ENCODE measurements at places on chromosomes 7 and 10.

GRCh38 chr10:21953585-21954057, 49.9 kb downstream of the DNAJC1 start:
- peak; percentile 72 for DNase-seq

DNA sequence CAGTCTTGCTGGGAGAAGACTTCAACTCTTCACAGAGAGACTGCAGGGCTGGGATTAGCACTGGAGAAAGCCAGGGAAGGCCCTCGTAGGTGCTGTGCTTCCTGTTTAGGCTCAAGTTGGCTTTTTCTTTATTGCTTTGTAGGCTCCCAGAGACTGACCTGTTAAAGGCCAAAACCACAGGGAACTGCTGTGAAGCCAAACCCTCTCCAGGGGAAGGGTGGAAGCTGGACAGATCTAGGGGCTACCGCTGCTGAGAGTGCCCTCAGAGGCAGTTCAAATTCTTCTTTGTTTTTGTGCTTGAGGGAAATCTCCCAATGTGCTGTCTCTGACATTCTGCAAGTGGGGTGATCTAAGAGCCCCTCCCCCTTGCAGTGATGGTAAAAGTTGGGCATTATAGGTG, 198.4 kb downstream of the CNTNAP2 start:
- peak; percentile 3 for DNase-seq

- peak; percentile 89 for DNase-seq
Measured at GRCh38 chr7:157404845-157405481, 68.2 kb downstream of the DNAJB6 start.

GRCh38 chr7:71905821-71906220, 506.3 kb downstream of the CALN1 start:
- no peak for DNase-seq

DNA sequence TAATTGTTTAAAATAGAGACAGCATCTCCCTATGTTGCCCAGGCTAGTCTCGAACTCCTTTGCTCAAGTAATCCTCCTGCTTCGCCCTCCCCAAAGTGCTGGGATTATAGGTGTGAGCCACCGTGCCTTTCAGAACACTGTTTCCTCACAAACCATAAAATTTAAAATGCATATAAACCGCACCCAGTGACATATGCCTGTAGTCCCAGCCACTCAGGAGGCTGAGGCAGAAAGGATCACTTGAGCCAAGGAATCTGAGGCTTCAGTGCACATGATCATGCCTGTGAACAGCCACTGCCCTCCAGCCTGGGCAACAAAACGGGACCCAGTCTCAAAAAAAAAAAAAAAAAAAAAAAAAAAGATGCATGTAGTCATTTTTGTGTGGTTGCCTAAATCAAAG, 36.8 kb downstream of the ACBD5 start:
- DNase-seq, result no peak

GRCh38 chr7:131109759-131110296, 217.8 kb upstream of the MKLN1 start:
- DNase-seq, result peak; percentile 80

GRCh38 chr7:142887282-142888015, 1.9 kb upstream of the TRPV6 start:
- no peak for DNase-seq

- DNase-seq, result peak; percentile 79
Measured at GRCh38 chr10:49161411-49161997, 26.7 kb downstream of the TMEM273 start.

DNA sequence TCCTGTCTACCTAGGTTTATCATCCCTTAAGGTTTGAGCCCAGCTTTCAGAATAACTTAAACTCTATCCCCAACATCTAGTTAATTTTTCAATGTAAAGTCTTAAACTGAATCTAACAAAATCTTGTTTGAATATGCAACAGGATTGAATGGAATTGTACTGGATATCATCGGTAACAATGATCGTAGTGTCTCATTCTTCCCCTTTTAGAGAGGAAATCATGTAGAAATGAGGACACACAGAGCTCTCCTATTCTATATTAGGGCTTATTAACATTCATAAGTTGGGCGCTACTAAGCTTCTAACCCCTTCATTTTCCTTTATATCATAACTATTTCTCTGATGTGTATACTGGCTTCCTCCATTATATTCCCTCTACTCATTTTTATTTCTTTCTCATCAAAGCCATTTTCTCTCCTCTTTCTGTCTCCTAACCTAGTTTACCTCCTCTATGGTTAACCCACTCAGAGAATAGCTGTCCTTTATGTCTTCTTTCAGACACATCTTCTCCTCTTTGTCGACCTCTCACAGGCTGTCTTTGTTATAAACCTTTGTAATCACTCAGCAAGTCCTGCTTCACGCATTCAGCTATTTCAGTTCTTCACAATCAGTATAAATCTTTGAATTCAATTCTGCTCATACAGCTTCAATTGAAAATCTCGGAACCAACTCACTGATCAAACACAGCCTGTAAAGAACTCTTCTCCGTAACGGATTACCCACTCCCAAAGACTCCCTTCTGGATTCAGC, 1019.0 kb upstream of the C7orf33 start:
- no peak for DNase-seq

DNA sequence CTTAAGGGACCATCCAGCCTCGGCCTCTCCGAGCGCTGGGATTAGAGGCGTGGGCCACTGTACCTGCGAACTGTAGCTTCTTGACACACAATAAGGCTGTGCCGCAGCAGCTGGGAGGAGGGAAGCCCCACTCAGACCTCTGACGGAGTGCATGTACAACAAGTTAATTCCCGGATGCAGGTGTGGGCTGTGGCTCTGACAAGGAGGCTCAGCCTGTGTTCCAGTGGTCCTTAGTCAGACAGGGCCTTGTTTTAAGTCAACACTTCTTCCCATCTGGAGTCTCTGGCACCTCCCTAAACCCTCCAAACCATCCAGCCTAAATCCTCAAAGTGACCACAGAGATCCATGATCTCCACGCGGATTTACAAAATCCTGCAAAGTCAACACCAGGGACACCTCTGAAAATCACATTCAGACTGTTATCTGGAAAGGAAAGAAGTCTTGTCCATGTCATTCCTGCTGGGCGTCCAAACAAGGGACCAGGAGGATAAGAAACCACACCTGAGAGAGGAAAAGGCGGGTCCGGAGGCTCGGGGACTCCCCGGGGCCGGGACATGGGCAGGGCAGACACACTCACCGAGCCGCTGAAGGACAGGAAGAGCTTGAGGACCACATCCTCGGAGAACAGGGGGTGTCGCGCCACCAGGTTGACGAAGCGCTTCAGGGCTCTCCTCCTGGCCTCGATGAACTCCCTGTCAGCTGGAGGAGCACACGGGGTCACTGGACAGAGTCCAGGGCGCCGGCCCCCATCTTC, 29.4 kb downstream of the NUDT1 start:
- no peak for DNase-seq

DNA sequence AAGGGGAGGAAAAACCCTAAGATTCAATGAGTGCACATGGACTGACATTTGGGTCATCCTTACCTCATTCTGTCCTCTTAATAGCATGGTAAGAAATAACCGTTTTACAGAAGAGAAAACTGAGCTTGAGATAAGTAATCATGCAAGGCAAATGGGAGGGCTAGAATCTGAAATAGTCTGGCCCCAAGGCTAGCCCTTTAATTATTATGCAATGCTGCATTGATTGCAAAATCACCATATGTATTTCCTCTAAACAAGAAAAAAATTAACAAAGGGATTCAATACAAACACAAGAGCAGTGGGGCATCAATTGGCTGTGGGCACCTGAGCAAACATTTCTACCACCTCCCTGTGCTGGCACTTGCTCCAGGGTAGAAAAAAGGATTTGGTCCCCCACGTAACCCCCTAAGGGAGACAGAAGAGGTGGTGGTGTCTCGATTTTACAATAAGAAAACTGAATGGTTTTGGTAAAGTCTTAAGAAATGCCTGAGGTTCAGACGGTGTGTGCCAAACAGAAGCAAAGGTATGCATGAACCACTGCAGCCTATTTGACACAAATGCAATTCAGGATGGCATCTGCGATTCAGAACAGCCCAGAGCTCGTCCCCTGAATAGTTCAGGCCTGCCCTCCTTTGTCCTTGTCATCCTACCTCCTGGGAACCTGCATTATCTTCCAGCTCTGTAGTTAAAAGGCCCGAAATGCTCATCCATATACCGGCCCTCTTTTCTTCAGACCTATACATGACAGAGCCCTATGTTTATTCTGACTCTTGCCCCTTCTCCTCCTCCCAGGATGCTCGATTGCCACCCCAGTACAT, 23.6 kb downstream of the PIP4K2A start:
- DNase-seq, result peak; percentile 63

DNA sequence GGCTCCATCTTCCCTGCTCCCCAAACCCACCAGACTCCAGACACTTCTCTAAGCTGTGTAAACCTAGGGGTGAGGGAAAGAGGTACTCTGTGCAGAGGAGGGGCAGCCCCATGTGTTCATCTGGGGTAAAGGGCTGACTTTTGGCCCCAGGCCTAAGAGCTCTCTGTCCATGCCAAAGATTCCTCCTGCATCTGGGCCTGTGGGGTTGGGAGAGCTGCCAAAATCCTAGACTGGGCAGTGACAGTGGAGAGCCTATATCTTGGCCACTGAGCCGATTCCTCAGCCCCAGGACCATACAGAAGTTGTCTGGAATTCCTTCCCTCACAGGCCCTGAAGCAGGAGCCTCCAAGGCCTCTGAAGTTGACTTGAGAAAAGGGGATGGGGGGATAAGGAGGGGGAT, 25.3 kb upstream of the LEP start:
- peak; percentile 33 for DNase-seq

- peak; percentile 89 for DNase-seq
Measured at GRCh38 chr10:73076360-73077183, 20.1 kb downstream of the P4HA1 start.

DNA sequence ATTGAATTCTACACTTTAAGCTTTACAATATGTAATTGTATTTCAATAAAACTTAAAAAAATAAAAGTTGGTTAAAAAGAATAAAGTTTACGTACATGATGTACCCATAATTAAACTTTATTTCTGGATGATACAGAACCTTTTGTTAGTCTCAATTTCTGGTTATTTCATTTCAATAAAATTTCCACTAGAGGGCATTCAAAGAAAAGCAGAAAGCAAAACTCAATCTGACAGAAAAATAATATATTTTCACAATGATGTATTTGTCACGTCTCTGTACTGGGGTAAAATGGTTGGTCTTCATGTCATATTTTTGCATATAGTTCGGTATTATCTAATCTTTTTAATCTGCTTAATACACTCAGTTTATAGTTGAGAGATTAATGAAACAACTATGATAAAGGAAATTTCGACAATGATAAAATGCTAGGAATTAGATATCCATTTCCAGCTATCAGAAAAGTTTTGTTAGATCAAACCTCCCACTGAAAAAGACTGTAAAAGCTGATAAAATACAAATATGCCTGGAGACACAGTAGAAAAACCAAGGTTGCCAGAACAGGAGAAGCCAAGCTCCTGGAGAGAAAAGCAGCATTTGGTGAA, 27.4 kb downstream of the ASZ1 start:
- DNase-seq, result peak; percentile 27

GRCh38 chr10:43868952-43869351, 220.3 kb upstream of the ZNF32 start:
- no peak for DNase-seq

DNA sequence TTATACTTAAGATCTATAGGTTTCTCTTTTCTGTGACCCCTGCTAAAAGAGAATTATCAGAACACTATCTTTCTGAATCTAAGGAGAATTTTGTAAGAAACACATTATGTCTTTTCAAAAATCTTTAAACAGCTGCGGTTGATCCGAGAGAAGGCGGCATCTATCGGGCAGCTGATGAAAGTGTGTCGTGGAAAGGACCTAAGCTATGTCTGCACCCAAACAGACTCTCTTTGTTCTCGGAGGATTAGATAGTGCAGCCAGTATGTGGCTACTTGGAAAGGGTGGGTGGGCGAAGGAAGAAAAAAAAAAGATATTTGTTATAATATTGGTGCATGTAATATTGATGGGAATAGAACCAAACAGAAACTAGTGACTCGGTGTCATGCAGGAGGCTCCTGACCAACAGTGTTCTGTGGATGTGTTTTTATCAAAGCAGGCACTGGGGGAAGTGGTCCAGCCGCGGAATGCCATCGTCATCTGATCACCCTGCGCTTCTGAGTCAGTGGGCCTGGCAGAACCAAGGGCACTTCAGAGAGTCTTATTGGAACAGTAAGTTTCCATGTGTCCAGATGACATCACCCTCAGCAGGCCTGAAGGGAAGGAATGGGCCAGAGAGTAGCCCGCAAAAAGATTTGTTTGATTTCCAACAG, 509.7 kb upstream of the AKR1E2 start:
- peak; percentile 76 for DNase-seq

Measured in choroid plexus epithelial cell (primary cell).